Muscle of back (tissue), 13 donors: ENCODE measurements at places on chromosomes 3 and 15. TPM values are rescaled to one million over a fixed set of nuclear protein-coding genes. Genes with fewer than 3 reads are reported as not detected.

The MGA gene
- polyA plus RNA-seq, result 26.6 TPM

GRCh38 chr3:148911173-148911572 lies 46.1 kb downstream of the CPA3 start:
- no peak for DNase-seq

DNA sequence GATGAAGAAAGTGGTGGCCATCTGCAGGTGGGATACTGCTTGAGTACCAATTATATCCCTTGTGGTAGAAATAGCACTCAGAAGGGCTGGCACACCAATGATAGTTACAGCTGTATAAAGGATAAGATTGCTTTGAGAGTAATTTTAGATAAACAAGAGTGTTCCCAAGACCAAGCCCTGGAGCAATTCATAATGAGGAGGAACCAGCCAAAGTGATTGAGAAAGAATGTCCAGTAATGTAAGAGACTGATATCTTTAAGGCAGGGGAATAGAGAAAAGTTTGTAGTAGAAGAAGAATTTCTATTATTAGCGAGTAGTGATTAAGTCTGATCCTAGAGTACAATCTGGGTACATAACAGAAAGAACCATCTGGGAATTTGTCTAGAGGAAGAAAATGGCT lies 945.1 kb downstream of the OTOL1 start:
- DNase-seq, result no peak

GRCh38 chr3:156681002-156681401 lies 6.6 kb downstream of the TIPARP start:
- no peak for DNase-seq

GRCh38 chr3:117873249-117873600 lies 1161.4 kb downstream of the IGSF11 start:
- no peak for DNase-seq
